ENCODE measurements at places on chromosomes 5 and 9.

DNA sequence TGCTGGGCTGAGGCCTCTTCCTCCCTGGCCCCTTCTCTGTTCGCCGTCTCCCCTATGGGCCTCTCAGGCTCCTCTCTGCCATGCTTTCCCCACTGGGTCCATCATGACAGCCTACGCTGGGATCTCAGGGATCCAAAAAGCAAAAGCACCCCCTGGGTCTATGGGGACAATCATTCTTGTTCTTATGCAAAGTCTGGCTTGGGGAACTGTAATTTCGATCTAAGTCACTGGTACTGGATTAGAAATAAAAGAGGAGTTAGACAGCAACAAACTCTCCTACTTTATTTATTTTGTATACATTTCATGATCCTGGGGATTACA, 86.6 kb downstream of the SLC38A9 start:
- no peak for DNase-seq

DNA sequence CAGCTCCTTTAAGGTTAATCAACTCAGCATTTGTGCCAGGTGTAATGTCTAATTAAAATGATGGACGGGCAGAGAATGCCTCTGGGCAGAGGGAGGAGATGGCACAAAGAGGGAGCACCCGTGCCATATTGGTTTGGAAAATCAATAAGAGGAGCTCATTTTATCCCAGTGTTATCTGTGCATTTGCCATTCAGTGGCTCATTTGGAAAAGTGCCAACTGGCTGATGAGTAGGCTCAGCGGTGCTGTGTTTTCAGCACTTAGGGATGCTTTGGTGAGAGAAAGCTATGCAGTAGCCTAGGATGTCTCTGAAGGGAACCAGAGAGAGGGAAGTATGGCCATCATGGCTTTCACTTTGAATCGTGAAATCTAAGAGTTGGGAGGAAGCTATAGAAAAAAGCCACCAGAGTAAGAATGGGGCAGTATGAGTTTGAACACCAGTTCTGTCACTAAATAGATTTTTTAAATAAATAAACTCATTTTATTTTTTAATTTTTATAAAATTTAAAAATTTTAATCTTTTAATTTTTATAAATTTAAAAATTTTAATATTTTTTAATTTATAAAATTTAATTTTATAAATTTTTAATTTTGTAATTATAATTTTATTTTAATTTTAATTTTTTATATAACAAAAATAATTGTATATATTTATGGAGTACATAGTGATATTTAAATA, 472.8 kb downstream of the BRINP1 start:
- no peak for DNase-seq

DNA sequence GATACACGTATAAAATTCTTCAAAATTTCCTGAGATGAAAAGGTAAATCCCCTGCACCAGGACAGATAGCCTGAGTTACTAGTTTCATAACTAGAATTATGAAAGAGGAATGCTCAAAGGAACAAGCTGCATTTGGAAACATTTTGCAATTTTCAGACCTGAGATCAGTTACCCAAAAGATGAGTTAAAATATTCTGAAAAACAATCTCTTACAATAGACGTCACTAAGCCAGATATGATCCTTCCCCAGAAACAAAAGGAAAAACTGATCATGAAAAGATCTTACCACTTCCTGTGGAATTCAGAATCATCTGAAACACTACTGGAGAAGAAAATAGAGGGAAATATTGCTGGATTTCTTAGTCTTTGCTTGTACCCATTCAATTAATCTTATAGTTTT, 204.7 kb downstream of the ARRDC3 start:
- DNase-seq, result no peak

- no peak for DNase-seq
Observed at GRCh38 chr5:141737535-141737934, 55.5 kb upstream of the ARAP3 start.

- no peak for DNase-seq
Observed at GRCh38 chr5:173826086-173826427, 62.1 kb upstream of the CPEB4 start.

DNA sequence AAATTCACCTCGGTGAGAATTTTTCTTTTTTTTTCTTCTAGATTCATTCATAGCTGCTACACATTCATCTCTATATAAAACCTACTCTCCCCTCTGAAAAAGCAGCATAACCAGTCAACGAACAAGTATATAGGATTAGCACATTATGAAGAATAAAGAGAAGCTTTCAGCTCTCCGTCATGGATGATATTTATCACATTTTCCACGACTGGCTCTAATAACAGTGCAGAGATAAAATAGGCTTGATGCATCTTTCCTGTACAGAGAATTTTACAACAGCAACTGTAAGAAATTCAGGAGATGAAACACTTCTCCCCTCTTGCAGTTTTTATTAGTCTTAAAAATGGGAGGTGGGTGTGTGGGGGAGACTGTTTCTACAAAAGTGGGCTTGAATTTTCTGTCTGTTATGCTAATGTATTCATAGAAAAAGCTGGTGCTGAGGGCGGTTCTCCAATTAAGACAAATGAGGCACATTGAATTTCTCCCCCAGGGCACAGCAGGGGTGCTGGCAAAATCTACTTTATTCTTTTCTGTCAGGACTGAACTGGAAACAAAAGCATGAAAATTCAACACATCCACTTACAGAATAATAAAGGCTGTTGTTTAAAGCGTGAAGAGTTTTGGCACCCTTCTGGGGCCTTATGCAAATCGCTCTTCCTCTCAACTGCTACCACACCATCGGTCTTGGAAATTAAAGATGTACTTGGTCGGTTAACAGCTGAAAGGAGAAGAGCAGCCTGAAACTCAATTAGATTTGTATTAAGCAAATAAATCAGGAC, 233.9 kb upstream of the ZNF608 start:
- DNase-seq, result no peak

- DNase-seq, result no peak
Observed at GRCh38 chr5:145689235-145689634, 145.9 kb downstream of the PRELID2 start.

GRCh38 chr5:127762412-127762811, 59.2 kb downstream of the CCDC192 start:
- no peak for DNase-seq

DNA sequence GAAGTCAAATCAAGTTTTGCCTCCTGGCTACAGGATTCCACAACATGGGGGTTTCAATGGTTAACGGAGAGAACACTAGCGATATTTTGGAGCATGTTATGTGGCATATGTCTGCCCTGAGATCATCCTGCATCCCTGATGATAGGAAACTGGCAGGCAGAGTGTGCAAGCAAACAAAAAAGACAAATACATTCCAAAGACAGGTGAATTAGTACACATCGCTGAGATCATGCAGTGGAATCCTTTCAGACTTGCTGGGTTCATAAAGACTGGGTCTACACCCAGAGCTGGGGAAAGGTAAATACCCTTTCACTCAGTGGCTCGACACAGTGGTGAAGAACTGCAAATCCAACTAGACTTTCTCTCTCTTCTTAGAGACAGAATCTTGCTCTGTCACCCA, 286.5 kb downstream of the EFNA5 start:
- no peak for DNase-seq

DNA sequence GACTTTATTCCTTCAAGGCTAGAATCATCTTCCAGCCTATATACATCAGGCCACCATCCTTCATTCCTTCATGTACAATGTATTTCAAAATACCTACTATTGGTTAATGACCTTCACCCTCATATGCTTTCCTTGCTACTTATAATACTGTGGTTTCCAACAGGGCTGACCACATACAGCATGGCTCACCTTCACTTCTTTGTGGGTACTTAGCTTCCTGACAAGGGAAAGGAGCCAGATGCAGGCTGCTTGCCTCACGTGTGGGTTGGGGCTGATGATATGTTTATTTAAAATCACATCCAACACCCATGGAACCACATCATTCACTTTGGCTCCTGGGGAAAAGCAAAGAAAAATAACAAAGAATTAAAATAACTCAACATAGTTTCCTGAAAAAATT, 63.9 kb upstream of the OR2K2 start:
- no peak for DNase-seq

DNA sequence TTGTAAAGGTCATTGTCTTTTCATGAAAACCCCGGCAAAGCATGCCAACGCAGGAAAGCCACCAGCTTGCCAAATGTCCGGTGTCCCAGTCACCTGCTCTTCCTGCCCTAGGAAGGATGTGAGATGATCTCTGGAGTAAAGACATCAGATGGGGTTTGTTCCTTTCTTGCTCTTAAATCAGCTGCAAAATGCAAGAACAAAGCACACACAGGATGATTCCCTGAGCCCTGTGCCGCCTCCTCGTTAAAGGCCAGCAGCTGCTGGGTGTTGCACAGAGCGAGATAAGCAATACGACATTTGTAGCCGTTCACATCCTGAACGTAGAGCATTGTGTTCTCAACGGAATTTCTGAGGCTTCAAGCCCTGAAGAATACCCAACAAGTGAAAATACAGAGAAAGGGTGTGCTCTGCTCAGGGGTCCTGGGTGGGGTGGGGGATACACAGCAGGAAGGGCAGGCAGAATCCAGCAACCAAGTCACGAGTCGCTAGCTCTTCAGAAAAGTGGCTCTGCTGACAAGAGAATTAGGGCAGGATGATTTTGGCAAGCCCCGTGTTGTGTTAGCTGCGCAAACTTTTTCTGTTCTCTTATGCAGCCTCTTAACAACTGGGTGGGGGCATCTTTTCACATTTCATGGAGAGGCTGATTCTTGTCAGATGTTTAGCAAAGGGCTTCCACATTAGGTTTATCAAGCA, 229.2 kb upstream of the MAP3K1 start:
- no peak for DNase-seq

GRCh38 chr5:51486158-51486557, 102.9 kb downstream of the ISL1 start:
- DNase-seq, result no peak

- DNase-seq, result no peak
Observed at GRCh38 chr5:39624268-39624886, 199.6 kb upstream of the DAB2 start.

DNA sequence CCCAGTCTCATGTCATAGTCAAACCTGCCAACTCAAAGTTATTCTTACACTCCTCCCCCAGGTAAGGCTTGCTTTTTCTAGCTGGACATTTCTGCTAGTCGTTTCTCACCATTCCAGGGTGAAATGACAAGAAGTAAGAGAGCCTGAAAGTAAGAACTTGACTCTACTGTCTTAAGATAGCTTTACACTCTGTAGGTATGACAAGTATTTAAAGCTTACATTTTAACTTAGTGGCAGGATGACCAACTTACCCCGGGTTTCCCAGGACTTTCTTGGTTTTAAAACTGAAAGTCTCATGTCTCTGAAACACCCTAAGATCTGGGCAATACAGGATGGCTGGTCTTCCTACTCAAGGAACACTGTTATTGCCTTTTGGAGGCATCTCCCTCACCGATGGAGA, 67.5 kb upstream of the PIK3R1 start:
- no peak for DNase-seq

- DNase-seq, result no peak
Observed at GRCh38 chr9:77661566-77662085, 13.5 kb upstream of the GNA14 start.

GRCh38 chr5:62362701-62363100, 41.0 kb downstream of the DIMT1 start:
- DNase-seq, result no peak

DNA sequence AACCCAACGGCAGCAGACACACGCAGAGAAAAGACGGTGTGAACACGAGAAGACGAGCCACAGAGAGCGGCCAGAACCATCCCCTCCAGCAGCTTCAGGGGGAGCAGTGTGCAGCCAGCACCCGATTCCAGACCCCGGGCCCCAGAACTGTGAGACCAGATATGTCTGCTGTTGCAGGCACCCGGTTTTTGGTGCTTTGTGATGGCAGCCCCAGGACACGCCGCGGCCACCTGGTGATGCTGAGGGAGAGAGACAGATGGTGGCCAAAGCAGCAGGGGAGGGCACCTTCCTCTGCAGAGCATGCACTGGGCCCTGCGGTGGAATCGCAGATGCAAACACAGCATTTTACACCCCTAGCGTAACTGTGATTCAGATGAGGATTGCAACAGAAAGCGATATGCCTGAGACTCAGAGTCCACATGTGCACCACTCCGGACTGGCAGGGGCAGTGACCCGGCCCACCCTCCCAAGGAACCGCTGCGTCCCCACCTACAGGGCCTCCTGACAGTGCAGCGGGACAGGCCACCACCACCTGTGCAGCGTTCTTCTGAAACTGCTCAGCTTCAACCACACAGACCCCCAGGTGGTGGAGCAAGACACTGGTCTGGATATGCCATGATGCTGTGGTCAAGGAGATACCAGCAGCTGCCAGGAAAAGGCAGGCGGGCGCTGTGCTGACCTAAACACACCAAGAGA, 24.0 kb downstream of the ZDHHC11B start:
- no peak for DNase-seq

- DNase-seq, result no peak
Observed at GRCh38 chr5:38541174-38541725, 15.2 kb downstream of the LIFR start.

DNA sequence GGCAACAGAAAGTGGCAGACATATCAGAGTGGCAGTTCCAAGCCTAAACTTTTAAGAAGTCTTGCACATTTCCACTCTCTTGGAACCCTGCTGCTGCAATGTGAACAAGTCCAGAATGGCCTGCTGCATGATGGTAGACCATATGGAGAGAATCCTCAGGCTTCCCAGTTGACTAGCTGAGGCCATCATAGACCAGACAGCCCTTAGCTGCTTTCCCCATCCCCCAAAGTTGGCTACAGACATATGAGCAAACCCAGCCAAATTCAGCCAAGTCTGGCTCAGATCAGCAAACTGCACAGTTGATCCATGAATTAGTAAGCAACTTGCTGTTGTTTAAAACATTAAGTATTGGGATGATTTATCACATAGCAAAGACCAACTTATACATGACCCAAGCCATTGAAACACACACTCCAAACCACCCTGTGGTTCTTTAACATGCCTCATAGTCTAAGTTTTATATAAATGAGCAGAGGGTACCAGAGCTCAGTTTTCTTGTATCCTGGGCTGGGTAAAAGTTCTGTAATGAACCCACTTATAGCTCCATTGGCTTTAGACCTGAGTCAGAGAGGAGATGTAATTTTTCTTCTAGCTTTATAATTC, 19.9 kb downstream of the PPP3R2 start:
- no peak for DNase-seq

Data from nephron progenitor cell (in vitro differentiated cells).